NCI-H460 (cell line): ENCODE measurements at places on chromosomes 1 and 21. TPM values are rescaled to one million over a fixed set of nuclear protein-coding genes. Genes with fewer than 3 reads are reported as not detected.
A peak's percentile ranks its signal among the peaks of the same experiment; 100 is the strongest.

DNA sequence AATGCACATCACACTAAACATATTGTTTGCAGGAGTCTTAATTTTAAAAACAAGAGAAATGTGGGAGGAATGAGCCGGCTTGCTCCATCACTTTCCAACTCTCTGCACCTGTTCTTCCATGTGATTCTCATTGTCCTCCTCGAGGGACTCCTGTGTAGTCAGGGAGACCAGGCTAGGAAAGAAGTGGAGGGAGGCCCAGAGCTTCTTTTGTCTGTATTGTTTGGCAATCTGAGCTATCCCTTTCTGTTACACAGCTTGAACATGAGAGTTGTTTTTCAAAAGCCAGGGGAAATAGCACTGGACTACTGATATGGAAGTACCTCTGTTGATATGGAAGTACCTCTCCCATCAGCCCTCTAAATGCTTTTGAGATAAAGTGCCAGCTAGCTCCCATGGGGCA, 18.8 kb upstream of the LRRC8D start:
- DNase-seq, result no peak

DNA sequence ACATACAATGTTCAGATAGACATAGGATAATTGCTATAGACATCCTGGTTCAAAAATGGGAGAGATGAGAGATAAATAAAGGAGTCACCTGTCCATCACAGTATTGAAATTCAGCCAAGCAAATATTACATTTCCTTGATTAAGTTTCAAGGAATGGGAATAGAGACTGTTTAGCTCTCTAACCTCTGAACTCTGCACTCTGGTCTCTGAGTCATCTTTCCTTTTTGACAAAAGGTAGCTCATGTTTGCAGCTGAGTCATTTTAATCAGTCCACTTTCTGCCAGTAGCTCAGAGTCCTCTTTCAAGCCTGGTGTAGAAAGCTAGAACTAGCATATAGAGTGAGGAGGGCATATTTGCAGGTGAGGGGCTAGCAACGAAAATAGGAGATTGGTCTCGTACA, 51.4 kb upstream of the GJA8 start:
- no peak for DNase-seq

DNA sequence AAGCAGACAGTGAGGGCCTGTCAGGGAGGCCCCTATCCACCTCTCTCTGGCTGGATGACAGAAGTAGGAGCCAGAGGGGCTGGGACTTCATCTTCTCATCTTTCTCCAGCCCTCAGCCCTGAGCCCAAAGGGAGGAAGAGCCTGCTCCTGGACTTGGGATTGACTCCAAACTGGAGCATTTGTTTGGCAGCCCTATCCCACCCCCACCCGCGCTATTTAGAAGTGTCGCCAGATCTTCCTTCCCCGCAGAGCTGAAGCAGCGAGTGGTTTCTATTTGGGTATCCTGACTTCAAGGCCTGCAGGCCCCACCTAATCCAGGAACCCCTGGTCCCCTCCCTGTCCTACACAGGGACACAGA, 9.6 kb downstream of the NES start:
- no peak for DNase-seq

DNA sequence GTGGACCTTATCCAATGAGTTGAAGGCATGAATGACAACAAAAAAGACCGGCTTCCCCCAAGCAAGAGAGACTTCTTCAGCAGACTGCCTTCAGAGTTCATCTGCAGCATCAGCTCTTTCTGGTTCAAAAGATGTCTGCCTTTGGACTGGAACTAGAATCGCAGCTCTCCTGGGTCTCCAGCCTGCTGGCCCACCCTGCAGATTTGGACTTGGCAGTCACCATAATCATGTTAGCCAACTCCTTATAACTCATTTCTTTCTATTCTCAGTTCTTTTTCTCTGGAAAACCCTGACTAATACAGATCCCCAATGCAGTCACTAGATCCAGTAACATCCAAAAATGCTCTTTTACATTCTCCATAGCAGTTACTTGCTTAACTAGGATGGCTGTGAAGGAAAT, 89.2 kb upstream of the MARK1 start:
- DNase-seq, result no peak

DNA sequence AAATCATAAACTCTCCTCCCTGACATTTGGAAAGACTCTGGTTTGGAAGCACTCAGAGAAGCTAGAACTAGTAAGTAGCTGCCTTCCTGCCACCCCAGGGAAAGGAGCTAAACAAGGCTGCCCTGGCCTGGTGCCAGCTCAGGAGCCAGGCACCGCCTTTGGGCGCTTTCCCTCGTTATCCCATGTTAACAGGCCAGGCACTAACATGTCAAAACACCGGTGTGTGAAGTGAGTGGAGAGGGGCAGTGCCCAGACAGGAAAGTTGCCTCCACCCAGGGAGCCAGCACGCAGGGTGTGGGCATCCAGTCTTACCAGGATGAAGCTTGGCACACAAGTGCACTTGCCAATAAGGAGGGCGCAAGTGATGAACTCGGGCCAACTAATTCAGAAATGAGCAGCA, 346.8 kb downstream of the RRAGC start:
- DNase-seq, result no peak

GRCh38 chr1:8870616-8871538, 7.6 kb downstream of the ENO1 start:
- DNase-seq, result no peak

GRCh38 chr1:51750729-51751128, 127.8 kb downstream of the NRDC start:
- DNase-seq, result no peak

DNA sequence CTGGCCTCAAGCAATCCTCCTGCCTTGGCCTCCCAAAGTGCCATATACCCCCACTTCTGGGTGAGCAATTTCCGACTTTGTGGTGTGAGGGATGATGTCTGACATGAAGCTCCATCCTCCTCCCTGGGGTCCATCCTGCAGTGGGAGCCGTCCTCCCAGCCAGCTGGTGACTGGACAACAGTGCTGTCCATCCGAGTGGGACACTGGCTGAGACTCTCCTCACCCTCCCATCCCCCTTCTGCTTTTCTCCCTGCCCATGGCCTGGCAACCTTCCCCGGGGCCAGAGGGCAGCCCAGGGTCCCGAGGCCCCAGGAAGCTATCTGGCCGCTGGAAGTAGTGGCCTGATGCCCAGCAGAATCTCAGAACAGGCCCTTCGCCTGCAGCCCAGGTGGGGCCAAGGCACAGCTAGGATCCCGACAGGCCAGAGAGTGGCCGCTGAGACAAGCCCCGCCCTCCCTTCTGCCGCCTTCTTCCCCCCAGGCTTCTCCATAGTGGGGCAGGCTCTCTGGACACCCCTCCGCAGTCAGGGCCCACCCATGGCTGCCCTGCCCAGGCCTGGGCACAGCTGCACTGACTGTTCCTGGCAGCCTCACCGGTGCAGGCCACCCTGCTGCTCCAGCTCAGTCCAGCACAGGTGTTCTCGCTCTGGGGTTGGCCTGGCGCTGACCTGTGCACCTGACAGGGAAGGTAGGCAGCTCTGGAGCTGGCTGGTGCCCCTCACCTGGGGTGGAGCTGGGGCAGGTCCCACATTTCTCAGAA, 8.4 kb upstream of the FAAP20 start:
- DNase-seq, result no peak

DNA sequence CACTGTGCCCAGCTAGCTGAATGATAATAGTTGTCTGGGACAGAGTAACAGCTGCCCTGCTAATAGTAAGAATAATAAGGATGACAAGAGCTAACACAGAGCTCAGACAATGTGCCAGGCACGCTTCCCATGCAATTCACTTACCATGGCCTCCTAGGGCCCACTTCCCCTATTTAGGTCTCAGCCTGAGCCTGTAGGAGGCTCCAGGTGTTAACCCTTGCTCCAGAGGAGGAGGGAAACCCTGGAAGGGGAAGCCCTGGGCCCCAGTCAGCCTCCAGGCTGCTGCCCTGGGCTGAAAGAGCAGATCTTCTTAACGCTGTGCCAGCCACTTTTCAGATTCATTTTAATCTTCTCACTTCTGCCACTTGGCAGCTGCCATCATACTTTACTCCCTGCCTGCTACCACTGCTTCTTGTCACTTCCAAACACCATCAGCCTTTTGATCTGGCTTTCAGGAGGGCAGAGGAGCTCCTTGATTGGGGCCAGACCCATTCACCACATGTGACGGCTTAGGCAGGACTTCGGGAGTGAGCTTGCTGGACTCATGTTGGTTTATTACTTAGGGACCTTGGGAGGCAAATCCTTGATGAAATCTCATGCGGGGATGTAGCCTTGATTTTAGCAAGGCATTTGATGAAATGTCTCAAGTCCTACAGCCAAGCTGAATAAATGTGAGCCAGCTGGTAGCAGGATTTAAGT, 66.7 kb upstream of the PARP1 start:
- DNase-seq, result no peak

DNA sequence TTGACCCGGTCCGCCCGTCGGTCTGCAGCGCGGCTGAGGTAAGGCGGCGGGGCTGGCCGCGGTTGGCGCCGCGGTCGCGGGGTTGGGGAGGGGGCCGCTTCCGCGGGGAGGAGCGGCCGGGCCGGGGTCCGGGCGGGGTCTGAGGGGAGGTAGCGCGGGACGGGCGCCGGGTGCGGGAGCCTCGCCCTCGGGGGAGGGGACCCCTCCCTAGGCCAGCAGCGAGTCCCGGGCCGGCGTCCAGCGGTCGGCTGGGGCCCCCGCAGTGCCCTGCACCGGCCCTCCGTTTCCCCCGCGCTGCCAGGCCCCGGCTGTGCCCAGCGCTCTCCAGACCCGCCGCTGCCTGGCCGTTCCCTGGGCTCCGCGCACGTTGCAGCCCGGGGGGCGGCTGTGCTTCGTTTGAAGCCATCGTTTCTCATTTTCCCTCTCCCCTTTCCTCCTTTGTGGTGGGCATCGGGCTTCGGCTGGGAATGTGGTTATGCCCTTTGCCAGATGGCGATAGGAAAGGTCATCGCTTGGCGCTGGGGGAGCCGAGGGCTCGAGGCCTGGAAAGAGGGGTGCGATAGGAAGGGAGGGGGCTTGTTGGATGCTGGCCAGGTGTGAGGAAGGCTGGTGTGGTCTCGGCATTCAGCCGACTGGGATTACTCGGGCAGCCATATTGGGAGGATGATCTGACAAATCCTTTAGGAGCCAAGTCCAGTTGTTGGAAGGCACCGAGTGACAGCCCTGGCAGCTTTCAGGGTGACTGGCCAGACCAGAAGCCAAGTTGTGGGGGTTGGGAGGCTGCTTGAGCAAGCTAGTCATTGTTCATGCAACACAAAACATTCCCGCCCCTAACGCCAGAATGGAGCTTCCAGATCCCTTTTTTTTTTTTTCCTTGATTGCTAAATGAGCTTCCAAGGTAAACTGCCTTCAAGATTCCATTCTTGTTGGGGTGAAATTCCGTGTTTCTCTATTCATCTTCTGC, 753 bp downstream of the KIF1B start:
- peak; percentile 54 for DNase-seq

- no peak for DNase-seq
Observed at GRCh38 chr1:31376375-31377134, 3.7 kb upstream of the FABP3 start.

DNA sequence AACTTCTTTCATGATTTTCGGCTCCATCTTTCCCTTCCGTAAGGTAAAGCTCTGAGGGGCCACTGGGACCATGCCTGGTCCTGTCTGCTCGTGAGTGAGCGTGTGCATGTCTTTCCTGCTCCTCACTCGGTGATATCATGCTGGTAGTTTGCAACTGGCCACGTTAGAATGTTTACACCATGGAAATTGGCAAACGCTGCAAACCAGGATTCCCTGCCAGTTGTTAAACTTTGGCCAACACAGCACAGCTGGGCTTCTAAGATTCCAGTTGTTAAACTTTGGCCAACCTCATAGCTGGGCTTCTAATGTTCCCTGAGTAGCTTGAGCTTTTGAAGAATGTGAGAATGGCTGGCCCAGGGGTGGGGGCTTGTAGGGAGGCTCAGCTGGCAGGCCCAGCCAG, 68.0 kb upstream of the ACTL8 start:
- DNase-seq, result no peak

- no peak for DNase-seq
Observed at GRCh38 chr1:33814166-33814565, 49.7 kb upstream of the HMGB4 start.

DNA sequence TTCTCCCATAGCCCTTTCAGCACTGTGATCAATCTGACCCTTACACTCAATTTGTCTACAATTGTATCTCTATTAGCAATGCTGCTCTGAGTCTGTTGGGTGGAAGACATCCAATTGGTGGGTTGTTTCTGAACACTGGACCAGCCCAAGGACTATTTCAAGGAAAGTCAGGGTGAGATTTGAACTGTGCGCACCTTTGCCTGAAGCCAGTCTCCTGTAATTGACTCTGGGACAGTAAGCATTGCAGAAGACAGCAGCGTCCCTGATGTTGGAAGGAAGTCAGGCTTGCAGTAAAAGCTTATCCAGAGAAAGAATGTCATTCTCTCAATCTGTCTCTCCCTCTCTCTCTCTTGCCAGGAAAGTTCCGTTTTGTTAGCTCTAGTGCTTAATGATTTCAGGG, 233.9 kb downstream of the KIF26B start:
- DNase-seq, result no peak

- no peak for DNase-seq
Observed at GRCh38 chr21:42352441-42353095, 1.8 kb upstream of the TFF2 start.

PERM1 gene
- not detected in 2 replicates for total RNA-seq

CELA2A gene
- total RNA-seq, result not detected in 2 replicates

SPOCD1 gene
- 0.57 and 0.81 TPM in 2 replicates for total RNA-seq

SYNC gene
- total RNA-seq, result 1.4 and 1.7 TPM in 2 replicates

HTR6 gene
- total RNA-seq, result 0.12 TPM in 1 of 2 replicates, not detected in the other

CIART gene
- total RNA-seq, result 1.1 and 1.4 TPM in 2 replicates

ODR4 gene
- 33.3 and 42.9 TPM in 2 replicates for total RNA-seq

FCRL4 gene
- total RNA-seq, result not detected in 2 replicates

LRRC71 gene
- not detected in 2 replicates for total RNA-seq

ST6GALNAC5 gene
- 0.23 and 0.32 TPM in 2 replicates for total RNA-seq
